ENCODE measurements at places on chromosomes 5 and 9. TPM values are rescaled to one million over a fixed set of nuclear protein-coding genes. Genes with fewer than 3 reads are reported as not detected.

- no peak for DNase-seq
These were observed 60.0 kb downstream of the ZNF608 start for GRCh38 chr5:124686239-124687004.

GRCh38 chr5:95940758-95941682 is 20.6 kb downstream of the ELL2 start:
- DNase-seq: no peak

GRCh38 chr5:134547579-134547978 is 22.1 kb downstream of the JADE2 start:
- DNase-seq: peak; percentile 37

DNA sequence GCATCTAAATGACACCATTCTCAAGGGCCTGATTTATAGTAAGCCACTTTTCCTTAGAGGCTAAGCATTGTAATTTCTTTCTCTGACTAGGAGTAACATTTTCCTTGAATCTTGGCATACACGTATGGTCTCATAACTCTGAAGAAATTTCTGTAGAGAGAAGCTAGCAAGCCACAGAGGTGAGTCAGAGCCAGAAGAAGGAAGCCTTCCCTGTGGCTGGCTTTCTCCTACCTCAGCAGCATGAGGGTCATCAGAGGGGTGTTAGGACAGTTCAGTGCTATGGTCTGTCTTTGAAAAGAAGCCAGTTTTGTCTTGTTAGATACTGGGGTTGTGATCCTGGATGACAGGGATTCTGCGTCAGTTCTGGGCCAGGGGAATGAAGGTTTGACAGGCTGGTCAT is 3.2 kb downstream of the SNX30 start:
- peak; percentile 74 for DNase-seq

DNA sequence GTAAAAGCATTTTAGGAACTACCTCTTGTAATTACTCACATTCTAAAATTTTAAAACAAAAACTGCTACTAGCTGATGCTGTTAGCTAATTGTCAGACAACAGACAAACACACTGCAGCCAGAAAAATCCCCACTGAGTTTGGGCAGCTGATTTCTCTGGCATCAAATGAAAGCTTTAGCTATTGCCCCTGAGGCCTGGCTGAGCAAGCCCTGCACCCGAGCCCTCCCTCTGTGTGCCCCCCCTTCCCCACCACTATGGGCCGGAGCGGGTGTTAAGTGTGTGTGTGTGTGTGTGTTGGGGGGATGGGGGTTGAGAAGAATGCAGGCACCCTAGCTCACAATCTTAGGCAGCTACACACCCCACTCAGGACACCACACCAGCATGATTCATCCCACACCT is 2.4 kb downstream of the NEUROG1 start:
- no peak for DNase-seq

GRCh38 chr5:133147815-133148567 is 96.2 kb downstream of the HSPA4 start:
- DNase-seq: no peak

IL13 gene
- polyA plus RNA-seq: not detected

DNA sequence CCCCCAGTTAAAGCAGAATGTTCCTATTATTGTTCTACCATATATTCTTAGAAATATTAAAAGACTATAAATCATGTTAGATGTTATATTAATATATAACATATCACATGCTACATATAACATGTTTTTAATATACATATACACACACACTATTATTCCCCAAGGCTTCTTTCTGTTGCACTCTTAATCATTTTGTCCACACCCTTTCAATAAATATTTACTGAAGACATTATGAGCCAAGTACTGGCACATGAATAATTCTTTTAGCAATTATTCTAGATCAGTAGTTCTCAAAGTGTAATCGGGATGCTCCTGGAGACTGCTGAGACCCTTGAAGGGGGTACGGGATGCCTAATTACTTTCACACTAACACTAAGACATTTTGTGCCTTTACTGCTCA is 143.9 kb downstream of the GNAQ start:
- no peak for DNase-seq

PCDHB10 gene
- 3.7 TPM for polyA plus RNA-seq

- DNase-seq: no peak
These were observed 21.2 kb upstream of the RNU6ATAC start for GRCh38 chr9:134185536-134186011.

SH3PXD2B gene
- 32.9 TPM for polyA plus RNA-seq
